HepG2 (cell line): ENCODE measurements at places on chromosomes 2 and 18. TPM values are rescaled to one million over a fixed set of nuclear protein-coding genes. Genes with fewer than 3 reads are reported as not detected.

Gene GRP
- not detected in 2 replicates for total RNA-seq

Gene TUBA4B
- 0.18 and 0.29 TPM in 2 replicates for total RNA-seq

GRCh38 chr2:238796223-238796885 lies 51.5 kb upstream of the TWIST2 start:
- H3K27ac ChIP-seq = no peak overlapping the region
- no peaks in the 10 kb centered on the region for H3K4me1 ChIP-seq
- DNase-seq = no peak
- H3K36me3 ChIP-seq = no peaks in the 10 kb centered on the region
- no peak overlapping the region for H3K4me3 ChIP-seq

DNA sequence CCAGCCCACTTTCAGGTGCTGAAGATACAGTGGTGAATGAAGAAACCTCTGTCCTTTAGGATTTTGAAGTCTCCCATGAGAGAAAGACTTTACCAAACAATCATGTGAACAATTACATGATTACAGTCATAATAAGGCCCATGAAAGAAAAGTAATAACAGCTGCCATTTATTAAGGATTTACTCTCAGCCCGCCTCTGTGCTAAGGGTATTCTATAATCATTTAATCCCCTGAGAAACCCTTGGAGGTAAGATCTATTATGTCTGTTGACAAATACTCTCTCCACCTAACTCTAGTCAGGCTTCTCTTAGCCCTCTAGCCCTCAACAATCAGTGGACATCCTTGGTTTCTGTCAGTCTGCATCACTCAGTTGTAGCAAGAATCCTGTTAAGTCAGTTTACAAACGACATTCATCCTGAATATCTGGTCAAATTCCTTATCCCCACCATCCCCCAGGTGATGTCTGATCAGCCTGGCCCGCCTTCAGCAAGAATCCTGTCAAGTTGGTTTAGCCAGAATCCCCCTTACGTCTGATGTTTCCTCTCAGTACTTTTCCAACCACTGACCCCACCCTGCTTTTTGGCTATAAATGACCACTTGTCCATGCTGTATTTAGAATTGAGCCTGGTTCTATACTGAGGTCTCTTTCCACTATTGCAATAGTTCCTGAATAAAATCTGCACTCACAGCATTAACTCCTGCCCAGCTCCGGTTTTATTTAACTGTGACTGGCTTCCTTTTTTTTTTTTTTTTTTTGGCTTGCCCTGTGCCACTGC lies 12.2 kb upstream of the SOCS6 start:
- no peak overlapping the region for H3K4me3 ChIP-seq
- H3K27ac ChIP-seq = no peak overlapping the region
